ENCODE measurements at places on chromosomes 16 and 17.
A peak's percentile ranks its signal among the peaks of the same experiment; 100 is the strongest.

DNA sequence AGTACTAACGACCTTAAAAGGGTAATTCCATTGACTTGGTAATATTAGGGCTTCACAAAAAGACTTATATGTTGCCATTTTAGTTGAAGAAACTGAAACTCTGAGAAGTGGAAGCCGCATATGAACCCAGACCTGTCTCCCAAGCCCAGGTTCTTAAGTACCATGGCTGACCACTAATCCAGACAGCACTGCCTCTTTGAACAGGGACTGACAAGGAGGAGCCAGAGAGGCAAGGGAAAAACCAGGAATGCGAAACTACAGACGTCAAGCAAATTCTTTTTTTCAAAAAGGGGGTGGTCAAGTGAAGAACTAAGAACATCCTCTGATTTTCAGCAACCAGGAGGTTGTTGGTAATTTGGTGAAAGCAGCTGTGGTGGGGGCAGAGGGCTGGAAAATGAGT, 15.2 kb downstream of the CYB5D1 start:
- no peak for DNase-seq

GRCh38 chr16:53933407-53933806, 229.5 kb downstream of the FTO start:
- DNase-seq = no peak

GRCh38 chr17:2799653-2800052, 3.4 kb downstream of the RAP1GAP2 start:
- no peak for DNase-seq

DNA sequence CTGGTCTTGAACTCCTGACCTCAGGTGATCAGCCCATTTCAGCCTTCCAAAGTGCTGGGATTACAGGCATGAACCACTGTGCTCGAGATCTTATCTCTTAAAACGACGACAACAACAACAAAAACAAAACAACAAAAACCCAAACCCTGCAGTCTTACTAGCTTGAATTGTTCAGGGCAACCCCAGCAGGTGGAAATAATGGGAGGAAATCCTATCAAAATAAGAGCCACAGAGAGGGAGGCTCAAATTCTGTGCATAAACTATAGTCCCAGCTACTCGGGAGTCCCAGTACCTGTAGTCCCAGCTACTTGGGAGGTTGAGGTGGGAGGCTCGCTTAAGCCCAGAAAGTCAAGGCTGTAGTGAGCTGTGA, 16.5 kb upstream of the ATP6V0A1 start:
- no peak for DNase-seq

- no peak for DNase-seq
Measured at GRCh38 chr17:74187761-74188160, 15.7 kb upstream of the RPL38 start.

- DNase-seq = no peak
Measured at GRCh38 chr17:27586203-27586721, 44.7 kb upstream of the LGALS9 start.

DNA sequence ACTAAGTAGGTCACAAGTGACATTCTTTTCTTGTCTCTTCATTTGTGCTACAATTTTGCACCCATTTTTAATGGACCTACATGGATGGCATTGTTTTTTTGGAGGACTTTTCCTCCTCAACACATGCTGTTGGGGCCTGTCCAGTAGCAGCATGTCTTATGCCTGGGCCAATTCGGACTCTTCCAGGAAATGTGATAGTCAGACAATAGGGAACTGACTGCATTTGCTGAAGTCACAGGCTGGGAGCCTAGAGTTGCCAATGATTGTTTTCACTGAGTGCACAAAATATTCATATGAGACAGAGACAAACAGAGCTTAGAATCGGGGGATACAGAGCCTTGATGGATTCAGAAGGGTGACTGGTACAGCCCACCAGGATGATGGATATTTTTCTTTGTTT, 867.3 kb upstream of the GOT2 start:
- no peak for DNase-seq

DNA sequence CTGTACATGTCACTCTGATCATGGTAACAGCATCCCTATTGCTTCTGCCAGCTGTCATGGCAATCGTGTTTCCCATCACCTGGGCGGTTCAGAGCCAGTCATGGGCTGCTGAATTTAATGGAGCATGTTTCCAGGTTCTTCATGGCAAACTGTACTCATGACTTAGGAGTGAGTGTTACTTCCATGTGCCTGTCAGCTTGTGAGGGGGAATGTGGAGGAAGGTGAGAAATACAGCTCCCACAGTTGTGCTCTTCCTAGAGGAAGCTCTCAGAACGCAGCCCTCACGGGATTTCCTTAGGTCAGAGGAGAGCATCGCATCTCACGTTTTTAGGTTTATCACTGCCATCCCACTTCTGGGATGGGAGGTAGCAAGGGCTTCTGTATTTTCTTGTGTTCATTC, 28.0 kb upstream of the ARHGAP23 start:
- no peak for DNase-seq

GRCh38 chr16:88904676-88905365, 38.4 kb upstream of the PABPN1L start:
- DNase-seq = no peak

DNA sequence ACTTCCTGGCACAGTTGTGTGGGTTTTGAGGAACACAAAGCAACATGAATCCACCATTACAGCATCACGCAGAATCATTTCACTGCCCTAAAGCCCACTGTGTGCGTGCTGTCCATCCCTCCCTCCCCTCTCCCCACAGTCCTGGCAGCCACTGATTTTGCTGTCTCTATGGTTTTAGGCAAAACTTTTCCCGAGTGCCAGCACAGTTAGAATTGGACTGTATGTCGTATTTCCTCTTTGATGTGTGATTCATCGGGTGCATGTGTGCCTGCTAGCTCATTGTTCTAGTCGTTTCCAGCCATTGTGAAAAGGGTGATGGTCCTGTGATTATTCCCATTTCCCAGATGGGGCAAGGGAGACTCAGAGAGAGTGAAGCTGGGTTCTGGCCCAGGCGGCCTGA, 12.7 kb downstream of the KLHL36 start:
- DNase-seq = no peak

DNA sequence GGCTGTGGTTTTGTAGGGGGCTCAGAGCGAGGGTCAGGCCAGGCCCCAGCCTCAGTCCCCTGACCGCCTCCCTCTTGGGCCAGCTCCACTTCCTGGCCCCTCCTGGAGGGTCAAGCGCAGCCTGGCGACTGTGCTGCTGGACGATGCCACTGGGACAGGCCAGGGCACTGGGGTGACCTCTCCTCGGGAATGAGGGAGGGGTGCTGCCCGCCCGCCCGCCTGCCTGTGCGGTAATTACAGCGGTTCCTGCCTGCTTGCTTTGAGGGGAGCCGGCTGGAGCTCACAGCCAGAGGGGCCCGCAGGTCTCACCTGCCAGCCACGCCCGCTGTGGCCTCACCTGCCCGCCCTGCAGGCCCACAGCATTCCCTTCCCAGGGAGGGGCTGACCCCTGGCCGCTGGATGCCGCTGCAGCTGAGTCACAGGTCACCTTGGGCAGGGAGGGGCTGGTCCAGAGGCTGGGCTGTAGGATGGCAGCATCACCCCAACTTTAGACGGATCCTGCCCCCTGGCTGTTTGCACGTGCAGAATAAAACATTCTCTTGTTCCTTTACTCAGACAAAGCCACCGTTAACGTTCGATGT, 76.7 kb upstream of the CBX4 start:
- DNase-seq = peak; percentile 9

- no peak for DNase-seq
Measured at GRCh38 chr17:17732892-17733670, 51.8 kb downstream of the RAI1 start.

DNA sequence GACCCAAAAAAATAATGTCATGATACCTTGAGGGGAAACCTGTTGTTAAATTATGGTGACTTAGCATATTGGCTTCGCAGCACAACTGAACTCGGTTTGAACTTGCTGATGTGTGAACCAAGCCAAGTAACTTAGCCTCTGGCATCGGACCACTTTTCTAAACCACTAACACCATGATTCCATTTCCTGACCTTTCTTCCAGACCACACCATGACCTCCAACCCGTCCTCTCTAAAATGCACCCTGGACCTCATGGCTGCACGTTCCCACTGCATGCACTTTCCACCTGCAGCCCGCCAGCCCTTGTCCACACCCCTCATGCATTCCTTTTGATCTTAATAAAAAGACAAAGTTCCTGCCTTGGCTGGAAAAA, 29.3 kb downstream of the DYNLRB2 start:
- no peak for DNase-seq
